ENCODE measurements at places on chromosomes 3 and 15.
A peak's percentile ranks its signal among the peaks of the same experiment; 100 is the strongest.

DNA sequence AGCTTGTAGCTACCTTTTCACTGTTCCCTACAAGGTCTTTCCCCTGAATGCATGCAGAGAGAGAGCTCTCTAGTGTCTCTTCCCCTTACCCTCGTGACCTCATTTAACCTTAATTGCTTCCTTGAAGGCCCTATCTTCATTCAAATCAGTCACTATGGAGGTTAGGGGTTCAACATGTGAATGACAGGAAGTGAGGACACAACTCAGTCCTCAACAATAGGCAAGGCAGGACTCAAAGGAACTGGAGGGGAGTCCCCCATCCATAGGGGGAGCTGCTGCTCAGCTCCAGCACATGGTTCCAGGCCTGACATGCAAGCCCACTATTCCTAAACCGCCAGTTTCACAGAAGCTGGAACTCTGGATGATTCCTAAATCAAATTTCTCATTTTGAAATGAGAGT is 33.8 kb upstream of the GYG1 start:
- DNase-seq: no peak

DNA sequence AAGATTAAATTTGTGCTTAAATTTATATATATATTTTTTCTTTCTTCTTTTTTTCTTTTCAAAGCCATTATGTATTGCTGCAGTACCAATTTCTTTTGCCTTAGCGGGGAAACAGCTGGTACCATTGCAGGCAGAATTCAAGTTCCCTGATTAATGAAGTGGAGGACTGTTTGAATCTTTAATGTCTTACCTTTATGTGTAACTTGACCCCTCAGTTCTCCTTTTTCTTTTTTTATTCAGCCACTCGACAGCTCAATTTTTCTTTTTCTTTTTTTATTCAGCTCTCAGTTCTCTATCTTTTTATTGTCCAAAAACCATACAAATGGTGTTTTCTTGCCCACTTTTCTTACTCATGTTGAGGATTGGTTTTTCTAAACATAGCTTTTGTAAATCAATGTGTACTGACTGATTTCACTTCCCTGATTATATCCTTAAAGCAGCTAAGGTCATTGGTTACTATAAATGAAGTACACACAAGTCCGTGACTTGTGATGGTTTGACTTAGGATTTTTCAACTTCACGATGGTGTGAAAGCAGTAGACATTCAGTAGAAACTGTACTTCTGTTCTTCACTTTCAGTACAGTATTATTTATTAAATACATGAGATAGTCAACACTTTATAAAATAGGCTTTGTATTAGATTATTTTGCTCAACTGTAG is 22.8 kb downstream of the ATP2C1 start:
- DNase-seq: no peak

DNA sequence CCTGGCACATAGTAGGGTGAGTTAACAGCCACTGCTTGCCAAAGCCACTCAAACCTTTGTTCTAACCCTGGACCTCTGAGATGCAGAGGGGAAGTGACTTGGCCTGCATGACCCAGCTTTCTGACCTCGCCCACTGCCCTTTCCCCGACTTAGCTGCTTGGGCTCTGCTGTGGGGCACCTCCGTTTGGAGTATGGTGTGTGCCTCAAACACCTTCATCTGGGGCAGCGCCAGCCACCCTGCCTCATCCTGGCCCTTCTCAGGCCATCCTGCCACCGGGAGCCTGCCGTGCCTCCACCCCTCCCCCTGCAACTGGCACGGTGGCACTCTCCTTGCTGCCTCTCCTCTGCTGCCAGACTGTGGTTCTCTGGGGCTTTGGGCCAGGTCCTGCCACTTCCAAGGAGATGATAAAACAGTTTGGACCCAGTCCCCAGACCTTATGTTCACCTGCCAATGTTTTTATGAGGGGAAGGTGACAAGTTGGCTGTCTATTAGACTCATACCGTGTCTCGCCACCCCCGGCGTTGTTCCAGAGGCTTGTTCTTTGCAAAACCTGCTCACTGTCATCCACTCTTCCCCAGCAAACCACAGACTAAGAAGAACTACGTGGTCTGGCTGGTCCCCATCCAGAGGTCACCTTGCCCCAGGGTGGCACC is 32.2 kb downstream of the SLC6A6 start:
- no peak for DNase-seq

GRCh38 chr3:195768831-195769303 is 42.9 kb downstream of the MUC4 start:
- no peak for DNase-seq

DNA sequence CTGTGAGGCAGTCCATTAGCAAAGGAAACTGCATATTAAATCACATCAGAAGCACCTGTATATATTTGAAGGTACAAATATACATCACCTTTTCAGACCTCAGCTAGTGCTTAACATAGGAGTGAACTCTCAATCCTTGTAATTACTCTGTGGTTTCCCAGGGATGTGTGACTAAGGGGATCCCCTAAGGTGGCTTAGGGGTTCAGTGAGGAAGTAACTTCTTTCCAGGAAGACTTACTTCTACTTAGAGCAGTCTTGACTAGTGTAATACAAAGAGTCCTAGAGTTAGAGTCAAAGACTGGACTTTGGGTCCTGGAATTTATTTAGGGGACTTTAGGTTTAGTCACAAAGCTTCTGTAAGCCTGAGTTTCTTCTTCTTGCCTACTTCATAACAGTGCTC is 8.7 kb upstream of the SUMF1 start:
- no peak for DNase-seq

DNA sequence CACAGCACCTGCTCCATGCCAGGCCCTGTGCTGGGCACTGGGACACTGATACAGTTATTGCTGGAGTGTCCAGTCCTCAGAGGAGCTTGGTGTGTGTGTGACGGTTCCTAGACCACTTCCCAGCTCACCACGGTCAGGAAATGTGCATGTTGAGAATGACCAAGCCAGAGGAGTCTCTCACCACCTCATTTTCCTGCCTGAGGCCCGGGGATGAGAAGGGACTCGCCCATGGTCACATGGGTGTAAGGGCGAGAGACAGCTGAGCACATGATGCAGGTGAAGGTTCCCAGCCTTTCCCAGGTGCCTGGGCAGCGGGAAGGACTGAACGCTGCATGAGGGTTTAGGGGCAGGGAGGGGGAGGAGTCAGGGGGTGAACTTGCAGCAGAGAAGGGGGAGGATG is 180.9 kb upstream of the TLE3 start:
- no peak for DNase-seq

DNA sequence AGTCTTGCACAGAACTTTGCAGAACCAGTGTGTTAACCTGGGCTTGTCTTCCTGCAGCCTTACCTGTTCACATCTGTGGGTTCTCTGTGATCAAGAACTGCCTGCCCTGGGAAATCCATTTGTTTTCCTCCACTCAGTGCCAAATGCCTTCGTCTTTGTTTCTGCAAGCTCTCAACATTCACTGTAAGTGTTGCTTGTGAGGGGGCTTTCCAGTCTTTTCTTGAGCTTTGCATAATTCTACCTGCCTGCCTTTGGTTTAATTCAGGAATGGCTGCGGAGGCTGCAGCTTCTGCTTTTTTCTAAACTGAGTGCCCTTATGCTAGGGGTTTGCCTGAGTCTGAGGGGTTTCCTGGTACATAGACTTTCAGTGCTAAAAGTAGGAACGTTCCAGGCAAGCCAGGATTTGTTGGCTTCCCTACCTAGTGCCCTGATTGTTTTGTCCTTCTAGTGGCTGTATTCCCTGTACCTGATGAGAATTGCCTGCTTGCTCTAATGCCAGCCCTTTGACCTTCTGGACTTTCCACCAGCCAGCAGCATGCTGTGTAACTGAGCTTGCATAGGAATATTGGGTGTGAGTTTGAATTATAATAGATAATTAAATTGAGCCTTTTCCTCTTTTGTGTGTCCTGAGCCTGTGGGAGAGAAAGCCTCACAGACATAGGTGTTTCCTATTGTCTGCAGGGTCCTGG is 96.6 kb upstream of the CLSTN2 start:
- DNase-seq: no peak

DNA sequence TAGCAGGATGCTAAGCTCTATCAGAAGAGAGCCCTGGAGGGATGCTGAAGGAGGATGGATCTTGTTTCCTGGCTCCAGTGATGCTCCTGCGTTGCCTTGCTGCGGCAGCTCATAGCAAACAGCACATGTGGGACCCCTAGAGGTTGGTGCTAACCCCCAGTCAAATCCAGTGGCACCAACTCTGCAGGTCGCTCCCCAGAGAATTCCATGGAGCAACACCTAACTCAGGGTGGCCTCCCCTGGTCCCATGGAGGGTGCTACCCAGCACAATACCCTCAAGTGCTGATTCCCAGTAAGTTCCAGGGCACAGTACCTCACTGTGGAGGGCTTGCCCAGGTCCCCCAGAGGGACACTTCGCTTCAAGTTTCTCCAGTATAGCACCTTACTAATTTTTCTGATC is 231.2 kb downstream of the NEK10 start:
- DNase-seq: no peak

DNA sequence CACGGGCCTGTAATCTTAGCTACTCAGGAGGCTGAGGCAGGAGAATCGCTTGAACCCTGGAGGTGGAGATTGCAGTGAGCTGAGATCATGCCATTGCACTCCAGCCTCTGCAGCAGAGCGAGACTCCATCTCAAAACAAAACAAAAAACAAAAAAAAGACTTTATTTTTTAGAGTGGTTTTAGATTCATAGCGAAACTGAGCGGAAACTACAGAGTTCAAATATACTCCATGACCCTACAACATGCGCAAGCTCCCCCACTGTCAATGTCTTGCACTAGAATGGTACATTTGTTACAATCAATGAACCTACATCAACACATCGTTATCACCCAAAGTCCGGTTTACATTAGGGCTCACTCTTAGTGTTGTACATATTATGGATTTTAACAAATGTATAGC is 2.2 kb upstream of the CRTAP start:
- no peak for DNase-seq

- DNase-seq: peak; percentile 32
Measured at GRCh38 chr3:10248984-10249748, 907 bp downstream of the TATDN2 start.

DNA sequence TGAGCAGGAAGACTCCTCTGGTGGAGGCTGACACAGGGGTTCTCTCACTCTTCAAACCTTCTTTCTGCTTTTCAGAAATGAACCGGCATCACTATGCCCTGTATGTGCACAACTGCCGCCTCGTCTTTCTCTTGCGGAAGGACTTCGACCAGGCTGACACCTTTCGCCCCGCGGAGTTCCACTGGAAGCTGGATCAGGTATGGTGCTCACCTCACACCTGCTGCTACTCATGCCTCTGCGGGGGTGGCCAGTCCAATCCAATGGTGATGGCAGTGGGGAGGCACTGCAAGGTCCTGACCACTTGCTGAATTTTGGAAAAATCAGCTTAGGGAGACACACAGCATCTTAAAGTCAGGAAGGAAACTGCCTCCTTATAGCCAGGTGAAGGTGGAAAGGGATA is 211.3 kb upstream of the TRIM42 start:
- no peak for DNase-seq

GRCh38 chr3:31777092-31777491 is 204.0 kb downstream of the OSBPL10 start:
- no peak for DNase-seq

- peak; percentile 99 for DNase-seq
Measured at GRCh38 chr15:101294731-101295606, at the start of gene SNRPA1. SNRPA1 (minus strand) TSS chr15:101295248; CDS start chr15:101295178, 70 bp downstream.

DNA sequence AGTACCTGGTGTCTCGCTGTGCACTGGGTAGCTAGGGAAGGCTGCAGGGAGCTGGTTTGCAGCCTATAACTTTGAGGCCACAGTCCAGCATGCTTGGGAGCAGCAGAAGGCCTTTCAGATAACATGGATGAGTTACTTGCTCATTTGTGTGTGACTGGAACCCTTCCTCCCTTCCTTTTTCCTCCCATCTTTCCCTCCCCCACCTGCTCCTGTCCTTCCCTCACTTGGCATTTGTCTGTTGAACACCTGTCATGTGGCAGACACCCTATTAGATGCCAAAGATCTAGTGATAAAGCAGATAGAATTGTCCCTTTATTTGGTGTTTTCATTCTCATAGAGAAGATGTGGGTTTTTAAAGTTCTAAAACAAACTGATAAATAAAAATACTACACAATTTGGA is 71.6 kb downstream of the LRTM1 start:
- no peak for DNase-seq

DNA sequence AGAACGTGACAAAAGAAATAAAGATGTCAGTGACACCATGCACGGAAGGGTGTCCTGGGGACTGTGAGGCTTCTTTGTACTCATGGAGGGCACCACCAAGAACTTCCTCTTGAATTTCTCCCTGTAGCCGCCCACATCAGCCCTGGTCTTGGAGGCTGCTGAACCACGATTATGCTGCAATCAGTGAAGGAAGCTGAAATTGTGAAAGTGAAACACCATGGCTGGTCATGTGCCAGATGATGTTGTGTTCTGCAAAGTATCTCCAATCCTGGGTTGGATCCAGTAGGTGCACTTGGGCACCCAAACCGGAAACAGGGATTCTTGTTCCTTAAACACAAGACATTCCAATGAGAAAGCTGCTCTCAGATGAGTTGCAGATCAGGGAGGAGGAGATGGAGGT is 104.4 kb upstream of the GOLGA6L6 start:
- DNase-seq: no peak

DNA sequence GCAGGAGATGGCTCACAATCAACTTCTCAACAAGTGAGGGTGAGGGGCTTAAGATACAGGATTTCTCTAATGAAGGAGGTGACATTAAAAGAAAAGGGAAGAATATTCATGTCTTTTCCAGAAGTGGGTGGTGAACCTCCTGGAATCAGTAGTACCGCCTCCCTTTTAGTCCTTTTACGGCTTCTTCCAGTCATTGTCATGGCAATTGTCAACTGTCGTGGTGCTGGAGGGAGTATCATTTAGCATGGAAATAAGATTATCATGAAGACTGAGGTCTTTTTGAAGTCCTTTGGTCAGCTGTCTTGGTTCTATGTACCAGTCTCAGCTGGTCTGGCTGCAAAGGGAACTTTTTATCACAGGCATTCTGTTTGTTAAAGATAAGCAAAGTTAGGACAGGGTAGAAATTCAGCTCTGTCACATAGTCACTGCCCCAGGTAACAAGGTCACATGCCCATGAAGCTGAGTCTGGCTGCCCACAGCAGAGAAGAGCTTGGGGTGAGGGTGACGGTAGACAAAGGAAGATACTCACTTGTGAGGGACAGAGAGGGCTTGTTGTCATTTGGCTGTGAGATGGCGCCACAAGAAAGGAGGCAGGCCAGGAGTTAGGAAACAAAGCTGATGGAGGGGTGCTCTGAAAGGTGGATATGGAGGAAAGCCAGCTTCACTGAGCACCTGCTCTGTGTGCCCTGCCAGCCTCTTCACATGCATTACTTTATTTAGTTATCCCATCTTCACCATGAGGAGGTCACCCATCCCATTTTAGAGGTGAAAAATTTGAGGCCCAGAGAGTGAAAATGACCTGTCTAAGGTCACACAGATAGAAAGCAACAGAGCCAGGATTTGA is 228.2 kb upstream of the TRIM42 start:
- DNase-seq: no peak

DNA sequence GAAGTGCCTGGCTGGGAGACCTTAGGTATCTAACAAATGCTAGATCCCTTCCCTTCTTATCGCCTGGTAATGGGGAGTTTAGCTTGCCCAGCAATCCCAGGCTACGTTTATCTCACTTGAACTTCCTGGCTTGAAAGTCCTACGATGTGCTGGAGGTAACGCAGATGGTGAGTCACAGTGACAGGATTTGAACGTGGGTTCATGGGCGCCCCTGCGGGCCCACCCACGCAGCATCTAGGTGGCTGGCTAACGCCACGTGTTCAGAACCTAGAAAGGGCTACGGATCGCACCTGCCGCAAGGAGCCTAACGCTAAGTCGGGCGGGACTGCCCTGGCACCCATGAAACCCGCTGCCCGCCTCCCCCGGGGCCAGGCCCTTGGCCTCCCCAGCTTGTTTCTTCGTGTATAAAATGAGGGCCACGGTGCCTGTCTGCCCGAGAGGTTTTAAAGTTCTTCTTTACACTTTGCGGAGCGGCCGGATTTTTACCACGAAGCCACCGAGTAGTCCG is 600 bp upstream of the USP3 start:
- peak; percentile 94 for DNase-seq

Data from naive thymus-derived CD4-positive, alpha-beta T cell (primary cell).